ENCODE measurements at places on chromosomes 6 and 20.

DNA sequence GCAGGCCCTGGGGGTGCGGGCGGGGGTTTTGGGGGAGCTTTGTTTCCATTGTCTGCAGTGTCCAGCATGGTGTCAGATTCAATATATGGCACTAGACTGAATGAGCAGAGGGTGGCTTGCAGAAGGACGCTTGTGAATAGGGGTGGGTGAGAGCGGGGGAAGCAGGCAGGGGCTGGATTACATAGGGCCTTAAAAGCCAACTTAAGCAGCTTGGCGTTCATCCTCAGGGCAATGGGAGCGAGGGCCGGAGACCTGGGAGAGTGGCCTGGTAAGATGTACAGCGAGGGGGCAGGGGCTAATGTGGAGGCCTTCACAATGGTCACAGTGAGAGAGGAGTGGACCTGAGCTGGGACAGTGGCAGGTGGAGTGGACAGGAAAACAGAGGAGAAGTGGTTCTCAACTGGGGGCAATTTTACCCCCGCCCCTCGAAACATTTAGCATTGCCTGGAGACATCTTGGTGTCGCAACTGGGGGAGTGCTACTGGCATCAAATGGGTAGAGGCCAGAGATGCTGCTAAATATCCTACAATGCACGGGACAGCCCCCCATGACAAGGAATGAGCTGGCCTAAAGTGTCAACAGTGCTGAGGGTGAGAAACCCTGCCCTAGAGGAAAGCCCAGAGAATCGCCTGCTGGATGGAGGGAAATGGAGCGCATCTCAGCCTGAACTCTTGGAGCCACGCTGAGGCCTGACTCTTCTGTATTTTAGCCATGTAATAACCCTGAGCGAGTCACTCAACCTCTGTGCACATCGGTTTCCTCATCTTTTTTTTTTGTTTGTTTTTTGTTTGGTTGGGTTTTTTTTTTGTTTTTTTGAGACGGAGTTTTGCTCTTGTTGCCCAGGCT, 15.1 kb upstream of the BAK1 start:
- DNase-seq, result no peak

DNA sequence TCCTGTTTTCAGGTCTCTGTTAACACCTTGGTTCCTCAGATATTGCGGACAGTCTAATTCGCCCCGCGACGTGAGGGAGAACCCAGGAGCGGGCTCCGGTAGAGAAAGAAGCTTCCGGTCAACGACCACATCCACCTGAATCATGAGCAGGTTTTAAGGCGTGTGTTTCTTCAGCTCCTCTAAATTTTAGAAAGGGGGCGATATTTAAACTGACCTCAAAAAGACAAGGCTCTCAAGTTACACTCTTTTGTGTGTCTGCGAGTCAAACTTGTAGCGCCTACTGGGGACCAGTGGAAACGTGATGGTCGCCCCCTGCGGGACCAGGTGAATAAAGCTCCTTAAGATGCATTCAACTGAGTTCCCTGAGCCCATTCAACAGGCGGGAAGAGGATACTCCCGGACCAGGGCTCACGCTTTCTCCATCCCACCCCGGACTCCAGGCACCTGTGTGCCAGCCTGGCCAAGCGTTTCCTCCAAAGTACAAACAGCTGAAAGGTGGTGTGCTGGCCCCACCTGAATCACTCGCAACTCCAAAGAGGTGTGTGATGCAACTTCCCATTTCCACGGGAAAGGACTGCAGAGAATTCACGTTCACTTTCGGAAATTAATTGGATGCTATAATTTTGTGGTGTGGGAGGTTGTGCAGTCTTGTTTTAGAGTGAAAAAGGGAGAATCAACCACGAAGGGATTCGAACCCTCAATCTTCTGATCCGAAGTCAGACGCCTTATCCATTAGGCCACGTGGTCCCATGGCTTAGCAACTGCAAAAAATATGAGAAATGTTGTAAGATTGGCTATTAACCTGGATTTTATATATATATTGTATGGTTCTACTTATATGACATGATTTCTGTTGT, 17.0 kb downstream of the GPX5 start:
- DNase-seq, result peak; percentile 47

GRCh38 chr6:49526598-49526997, 23.9 kb upstream of the C6orf141 start:
- no peak for DNase-seq

DNA sequence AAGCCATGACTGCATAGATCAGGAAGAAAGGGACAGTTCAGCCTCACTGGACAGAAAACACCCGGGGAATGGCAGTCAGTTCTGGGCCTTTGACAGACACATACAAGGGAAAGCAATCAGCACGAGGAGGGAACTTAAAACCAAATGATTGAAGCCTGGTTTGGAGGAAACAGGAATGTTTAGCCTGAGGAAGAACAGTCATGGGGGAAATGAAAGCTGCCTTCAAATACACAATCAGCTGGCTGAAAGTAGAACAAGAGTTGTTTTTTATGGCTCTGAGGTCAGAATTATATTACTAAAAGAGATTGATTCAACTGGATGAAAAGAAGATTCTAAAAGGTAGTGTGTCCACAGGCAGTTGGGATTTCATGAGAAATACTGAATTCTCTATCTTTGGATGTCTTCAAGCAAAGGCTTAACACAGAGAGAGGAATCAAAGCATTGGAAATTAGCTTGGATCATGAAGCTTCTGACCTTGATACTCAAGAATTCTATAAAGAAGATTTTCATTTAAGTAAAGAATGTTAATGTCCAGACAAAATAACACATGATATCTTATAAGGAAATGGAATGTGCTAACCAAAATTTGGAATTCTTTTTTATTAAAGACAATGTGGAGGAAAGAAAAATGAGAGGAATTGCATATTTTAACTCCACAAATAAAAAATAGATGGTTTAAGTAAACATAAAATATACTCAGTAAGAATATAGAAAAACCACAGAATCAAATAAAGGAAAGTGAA, 216.6 kb downstream of the IBTK start:
- DNase-seq, result no peak

DNA sequence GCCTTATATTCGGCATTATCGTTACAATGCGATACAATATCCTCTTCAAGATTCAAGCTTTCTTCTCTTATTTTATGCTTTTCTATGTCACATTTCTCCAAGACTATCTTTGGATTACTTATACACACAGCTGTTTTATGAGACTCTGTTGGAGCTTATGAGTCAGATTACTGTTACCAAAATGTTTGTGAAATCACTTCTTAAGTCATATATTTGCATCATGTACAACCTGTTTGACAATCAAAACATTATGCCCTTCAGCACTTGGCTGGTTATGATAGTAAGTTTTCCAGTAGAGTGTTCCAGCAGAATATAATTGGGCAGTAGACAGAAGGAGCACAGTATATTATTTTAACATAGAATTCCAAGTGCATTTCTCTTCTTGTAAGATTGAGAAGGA, 35.2 kb downstream of the BMP6 start:
- no peak for DNase-seq

GRCh38 chr20:11432407-11432806, 485.3 kb upstream of the BTBD3 start:
- no peak for DNase-seq

- no peak for DNase-seq
These were observed 1294.5 kb downstream of the KHDRBS2 start for GRCh38 chr6:60991427-60992028.

DNA sequence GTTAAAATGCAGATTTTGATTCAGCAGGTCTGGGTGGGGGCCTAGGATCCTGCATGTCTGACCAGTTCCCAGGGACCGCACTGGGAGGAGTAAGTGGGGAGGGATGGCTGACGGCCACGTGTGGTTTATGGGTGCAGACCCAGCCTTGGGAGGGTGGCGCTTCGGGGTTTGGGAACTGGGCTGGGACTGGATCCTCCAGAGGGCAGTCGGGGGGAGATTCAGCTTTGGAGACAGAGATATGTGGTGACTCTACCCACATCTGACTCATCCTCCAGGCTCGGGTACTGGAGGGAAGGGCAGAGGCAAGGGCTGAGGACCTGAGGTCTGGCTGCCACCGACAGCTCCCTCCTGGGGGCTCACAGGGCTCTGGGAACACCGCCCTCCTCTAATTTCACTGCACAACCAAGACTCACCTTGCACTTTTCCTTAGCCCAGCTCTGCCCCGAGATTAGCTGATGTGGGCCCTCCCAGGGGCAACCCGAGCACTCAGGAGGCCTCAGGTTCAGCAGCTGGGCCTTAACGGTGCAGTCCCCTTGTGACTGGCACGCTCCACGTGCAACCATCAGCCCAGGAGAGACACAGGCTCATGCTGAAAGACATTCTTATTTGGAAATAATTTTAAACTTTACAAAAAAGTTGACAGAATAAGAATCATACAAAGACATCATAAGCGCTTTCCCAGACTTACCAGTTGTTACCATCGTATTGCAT, 172.8 kb upstream of the PMEPA1 start:
- no peak for DNase-seq

DNA sequence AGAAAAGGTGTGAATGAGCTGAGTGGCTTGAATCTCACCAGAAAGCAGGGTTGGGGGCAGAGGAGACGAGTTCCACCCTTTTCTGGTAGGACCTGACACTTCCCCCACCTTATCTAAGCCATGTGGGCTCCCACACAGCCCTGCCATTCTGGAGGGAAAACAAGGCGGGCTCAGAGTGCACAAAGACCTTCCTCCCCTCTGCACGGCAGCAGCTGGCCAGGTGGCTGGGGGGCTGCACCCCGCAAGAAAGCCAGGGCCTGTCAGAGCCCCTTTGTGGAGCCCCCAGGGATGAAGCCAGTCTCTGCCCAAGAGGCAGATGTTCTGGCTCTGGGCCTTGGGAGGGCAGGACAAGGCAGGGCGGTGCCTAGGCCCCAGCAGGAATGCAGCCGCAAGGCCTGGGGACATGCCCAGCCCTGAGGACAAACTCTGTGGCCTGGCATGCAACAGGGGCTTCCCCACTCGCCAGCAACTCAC, 48.4 kb upstream of the DSN1 start:
- no peak for DNase-seq

GRCh38 chr6:98037571-98037970, 754.6 kb upstream of the MMS22L start:
- no peak for DNase-seq

DNA sequence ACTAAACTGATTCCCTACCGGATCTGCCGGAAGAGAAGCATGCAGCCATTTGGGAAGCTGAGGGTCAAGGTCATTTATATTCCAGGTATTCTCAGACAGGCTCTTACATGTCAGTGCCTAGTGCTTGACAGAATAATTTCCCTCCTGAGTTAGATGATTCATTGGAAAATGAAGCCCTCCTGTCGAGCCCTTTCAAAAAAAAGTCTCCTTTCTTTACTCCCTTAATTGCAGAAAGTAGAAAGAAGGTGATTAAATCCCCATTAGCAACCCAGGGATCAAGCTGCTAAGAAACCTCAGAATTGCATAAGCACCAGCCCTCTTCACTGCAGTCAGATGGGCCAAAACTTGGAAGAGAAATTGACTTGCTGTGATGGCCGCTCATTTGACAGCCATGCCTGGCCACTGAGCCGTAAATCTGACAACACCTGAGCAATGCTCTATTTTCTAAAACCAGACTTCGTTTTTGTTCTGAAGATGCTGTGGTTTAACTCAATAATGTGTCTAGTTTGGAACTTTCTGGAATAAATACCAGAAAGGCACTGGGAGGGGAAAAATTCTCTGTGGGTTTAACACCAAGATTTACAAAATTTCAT, 61.0 kb upstream of the ARMH2 start:
- DNase-seq, result no peak

- no peak for DNase-seq
These were observed 54.4 kb upstream of the CCDC28A start for GRCh38 chr6:138719011-138719635.

DNA sequence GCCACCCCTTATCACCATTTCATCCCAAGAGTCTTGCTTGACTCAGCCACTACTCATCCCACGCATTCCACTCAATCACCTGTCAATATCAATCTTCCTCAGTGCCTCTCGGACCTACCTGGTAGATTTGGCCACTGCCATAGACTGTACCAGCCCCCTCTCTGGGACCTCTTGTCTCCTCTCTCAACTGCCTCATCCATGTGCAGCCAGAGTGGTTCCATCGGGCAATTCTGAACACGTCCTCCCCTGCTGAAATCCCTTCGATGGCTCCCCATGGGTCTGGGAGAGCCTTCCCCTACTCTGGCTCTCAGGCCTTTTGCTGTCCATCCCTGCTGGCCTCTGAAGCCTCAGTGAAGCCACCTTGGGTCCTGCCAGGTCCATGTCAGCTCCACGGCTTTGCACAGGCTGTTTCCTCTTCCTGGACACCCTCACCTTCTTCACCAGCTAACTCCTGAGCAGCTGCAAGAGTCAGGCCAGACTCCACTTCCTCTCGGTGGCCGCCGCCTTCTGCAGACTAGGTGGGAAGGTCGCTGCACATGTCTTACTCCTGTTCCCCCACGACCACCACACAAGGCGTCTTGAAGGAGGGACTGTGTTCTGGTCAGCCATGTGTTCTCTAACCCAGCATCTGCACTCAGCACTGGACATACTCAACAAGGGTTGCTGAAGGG, 120.4 kb downstream of the TOX2 start:
- no peak for DNase-seq

GRCh38 chr6:18211338-18211737, 53.0 kb downstream of the DEK start:
- DNase-seq, result no peak
